ENCODE measurements at places on chromosomes 13 and 19.
A peak's percentile ranks its signal among the peaks of the same experiment; 100 is the strongest.

GRCh38 chr13:77725071-77725470 lies 27.6 kb downstream of the SLAIN1 start:
- no peak for DNase-seq

- DNase-seq, result no peak
Observed at GRCh38 chr13:91115776-91116175, 231.7 kb upstream of the MIR17HG start.

GRCh38 chr19:3192684-3193083 lies 7.0 kb downstream of the NCLN start:
- no peak for DNase-seq

DNA sequence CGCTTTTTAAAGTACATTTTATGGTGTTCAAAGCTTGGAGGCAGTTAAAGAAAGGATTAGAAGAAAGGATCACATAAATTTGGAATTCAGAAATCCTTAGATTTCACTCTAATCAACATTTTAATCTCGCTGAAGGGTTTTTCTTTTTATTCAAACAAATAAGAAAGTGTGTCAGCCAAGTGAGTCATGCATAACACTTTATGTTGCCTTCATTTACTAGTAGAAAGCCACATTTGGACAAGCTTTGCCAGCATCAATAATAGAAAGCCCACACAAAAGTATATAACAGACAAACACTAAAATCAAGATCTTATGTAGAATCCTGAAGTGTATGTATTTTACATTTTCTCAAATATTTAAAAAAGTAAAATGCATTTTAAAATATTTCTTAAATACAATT lies 154.9 kb upstream of the TRPC4 start:
- no peak for DNase-seq

- peak; percentile 76 for DNase-seq
Observed at GRCh38 chr19:18771328-18772242, 19.5 kb downstream of the COMP start.

- DNase-seq, result peak; percentile 56
Observed at GRCh38 chr13:26897706-26898550, 137.3 kb upstream of the GPR12 start.

- no peak for DNase-seq
Observed at GRCh38 chr19:18514800-18515682, 6.8 kb downstream of the ELL start.

DNA sequence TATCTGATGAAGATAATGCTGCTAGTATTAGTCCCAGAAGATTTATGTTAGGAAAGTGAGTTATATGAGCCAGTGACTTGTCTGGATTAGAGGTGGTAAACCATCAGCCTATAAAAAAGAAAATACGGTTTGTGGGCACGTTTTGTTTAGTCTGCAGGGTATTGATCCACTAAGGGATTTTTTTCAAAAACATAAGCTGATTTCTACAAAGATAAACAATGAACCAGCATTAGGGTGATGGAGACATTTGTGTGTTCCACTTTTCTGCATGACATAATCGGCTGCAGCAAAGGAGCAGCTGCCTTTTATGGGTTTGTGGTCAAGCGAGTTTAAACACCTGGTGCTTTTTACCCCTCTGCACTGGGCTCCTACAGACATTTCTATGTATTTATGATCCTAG lies 836.4 kb upstream of the GPC6 start:
- peak; percentile 8 for DNase-seq

GRCh38 chr19:46639358-46640182 lies 3.6 kb upstream of the GNG8 start:
- DNase-seq, result peak; percentile 64

- DNase-seq, result no peak
Observed at GRCh38 chr13:53474878-53475277, 446.3 kb downstream of the OLFM4 start.

GRCh38 chr13:35926859-35927530 lies 204.2 kb downstream of the DCLK1 start:
- DNase-seq, result no peak

DNA sequence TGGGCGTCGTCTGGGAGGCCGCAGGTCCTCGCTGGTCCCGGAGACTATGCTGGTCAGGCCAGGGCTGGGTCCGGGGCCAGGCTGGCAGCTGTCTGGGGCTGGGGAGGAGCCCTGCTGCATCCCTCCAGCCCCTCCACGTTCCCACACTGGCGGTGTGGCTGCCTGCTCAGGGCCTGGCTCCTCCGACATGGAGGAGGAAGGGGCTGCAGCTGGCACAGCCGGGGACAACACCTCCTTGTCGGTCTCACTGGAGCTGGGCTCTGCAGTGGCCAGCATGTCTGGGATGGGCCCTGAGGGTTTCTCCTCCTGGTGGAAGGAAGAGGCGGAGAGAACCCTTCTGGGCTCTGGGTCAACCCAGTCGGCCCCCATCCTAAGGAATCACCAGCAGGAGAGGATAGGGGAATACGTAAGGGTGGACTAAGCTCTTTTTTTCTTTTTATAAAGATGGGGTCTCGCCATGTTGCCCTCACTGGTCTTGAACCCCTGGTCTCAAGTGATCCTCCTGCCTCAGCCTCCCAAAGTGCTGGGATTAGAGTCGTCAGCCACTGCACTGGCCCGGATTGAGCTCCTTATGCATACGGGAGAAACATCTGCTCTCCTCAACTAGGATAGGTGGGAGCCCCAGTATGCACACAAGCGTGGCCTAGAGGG lies 806 bp downstream of the ZNF414 start:
- DNase-seq, result no peak

- DNase-seq, result peak; percentile 30
Observed at GRCh38 chr19:3823350-3823713, 37.2 kb upstream of the MATK start.

DNA sequence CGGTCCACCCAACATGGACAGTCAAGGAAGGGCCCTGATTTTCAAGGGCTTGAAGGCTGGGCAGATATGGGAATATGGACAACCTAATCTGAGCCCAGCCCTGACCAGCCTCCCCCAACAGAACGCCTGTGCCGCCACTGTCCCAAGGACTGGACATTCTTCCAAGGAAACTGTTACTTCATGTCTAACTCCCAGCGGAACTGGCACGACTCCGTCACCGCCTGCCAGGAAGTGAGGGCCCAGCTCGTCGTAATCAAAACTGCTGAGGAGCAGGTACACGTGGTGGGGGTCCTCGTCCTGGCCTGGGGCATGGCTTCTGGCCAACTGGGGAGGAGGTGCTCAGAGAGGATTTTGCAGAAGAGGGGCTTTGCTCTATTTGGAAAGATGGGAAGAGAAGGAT lies 3.5 kb downstream of the CLEC4M start:
- no peak for DNase-seq

GRCh38 chr13:93689333-93689732 lies 462.7 kb downstream of the GPC6 start:
- no peak for DNase-seq

- DNase-seq, result no peak
Observed at GRCh38 chr13:75825161-75825560, 189.0 kb downstream of the LMO7 start.

- DNase-seq, result peak; percentile 37
Observed at GRCh38 chr13:30142486-30143211, 164.7 kb downstream of the KATNAL1 start.

DNA sequence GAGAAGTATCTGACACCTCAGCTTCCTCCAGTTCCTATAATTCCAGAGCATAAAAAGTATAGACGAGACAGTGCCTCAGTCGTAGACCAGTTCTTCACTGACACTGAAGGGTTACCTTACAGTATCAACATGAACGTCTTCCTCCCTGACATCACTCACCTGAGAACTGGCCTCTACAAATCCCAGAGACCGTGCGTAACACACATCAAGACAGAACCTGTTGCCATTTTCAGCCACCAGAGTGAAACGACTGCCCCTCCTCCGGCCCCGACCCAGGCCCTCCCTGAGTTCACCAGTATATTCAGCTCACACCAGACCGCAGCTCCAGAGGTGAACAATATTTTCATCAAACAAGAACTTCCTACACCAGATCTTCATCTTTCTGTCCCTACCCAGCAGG lies 3.1 kb downstream of the KLF5 start:
- no peak for DNase-seq

GRCh38 chr19:6519289-6519688 lies 11.5 kb upstream of the TNFSF9 start:
- no peak for DNase-seq

- DNase-seq, result no peak
Observed at GRCh38 chr19:8567522-8568172, 9.6 kb downstream of the MYO1F start.

Data from SK-N-DZ (cell line).